NCI-H460 (cell line): ENCODE measurements at places on chromosomes 11 and 22.
A peak's percentile ranks its signal among the peaks of the same experiment; 100 is the strongest.

- DNase-seq = no peak
Observed at GRCh38 chr11:102900346-102900745, 25.6 kb upstream of the MMP12 start.

DNA sequence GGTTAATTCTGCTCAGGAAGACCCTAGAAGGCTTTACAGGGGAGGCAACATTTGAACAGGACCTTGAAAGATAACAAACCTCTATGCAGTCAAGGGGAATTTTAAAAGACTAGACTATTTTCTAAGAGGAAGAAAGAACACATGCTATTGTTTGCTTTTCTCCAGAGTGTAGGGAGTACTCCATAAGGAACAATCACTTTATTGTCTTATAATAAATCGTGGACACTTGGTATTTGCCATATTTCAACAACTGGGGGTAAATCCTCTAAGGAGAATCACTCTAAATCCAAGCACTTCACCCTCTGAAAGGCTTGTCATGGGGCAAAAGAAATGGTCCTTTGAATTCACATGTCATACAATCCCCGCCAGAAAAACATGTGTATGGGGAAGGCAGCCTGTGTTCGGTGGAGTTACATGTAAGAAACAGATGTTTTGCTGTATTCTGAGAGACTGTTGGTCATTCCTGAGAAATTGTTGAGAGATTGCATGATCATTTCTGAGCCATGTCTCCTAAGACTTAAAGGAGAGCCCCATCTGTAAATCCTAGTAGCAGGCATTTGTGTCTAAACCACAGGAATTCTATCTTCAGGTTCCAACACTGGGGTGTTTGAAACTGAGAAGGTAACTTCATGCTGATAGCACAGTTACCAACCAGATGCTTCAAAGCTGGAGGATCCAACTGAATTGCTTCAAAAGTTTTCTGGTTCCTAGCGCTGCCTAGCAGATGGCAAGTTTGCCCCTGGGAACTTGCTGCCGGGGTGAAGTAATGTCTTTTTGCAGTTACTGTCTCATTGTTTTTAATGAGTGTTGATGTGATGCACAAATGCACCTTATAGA lies 66.8 kb downstream of the FZD4 start:
- no peak for DNase-seq

- peak; percentile 12 for DNase-seq
Observed at GRCh38 chr22:38700270-38700788, 414 bp downstream of the JOSD1 start.

DNA sequence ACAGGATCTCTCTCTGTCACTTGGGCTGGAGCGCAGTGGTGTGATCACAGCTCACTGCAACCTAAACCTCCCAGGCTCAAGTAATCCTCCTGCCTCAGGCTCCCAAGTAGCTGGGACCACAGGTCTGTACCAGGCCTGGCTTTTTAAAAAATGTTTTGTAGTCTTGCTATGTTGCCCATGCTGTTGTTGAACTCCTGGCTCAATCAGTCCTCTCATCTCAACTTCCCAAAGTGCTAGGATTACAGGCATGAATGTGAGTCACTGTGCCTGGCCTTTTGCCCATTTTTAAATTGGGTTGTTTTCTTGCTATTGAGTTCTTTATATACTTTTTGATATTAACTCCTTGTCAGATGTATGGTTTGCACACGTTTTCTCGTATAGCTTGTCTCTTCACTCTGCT lies 33.0 kb upstream of the PITPNB start:
- DNase-seq = no peak

- DNase-seq = peak; percentile 35
Observed at GRCh38 chr22:45709866-45710265, 38.2 kb downstream of the ATXN10 start.

- DNase-seq = no peak
Observed at GRCh38 chr11:123654566-123655081, at the start of gene SCN3B. Gene SCN3B (minus strand): TSS chr11:123654624. CDS start chr11:123653801, 823 bp downstream.

DNA sequence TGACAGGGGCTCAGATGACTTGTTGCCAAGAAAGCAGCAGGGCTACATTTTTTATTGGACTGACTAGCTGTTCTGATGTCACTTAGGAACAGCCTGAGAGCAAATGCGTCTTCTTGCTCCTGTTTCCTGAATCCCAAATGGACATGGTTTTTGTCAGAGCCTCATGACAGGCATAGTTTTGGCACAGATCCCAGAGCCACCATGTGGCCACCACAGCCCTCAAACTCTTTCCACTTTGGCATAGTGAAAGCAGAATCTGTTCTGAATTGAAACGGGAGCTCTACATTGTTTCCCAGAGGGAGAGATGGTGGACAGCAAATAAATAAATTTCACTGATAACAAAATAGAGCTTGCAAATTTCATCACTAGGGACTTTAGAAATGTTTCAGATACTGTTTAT lies 222.2 kb downstream of the C11orf87 start:
- no peak for DNase-seq

GRCh38 chr11:128345316-128345715 lies 242.0 kb downstream of the ETS1 start:
- DNase-seq = no peak

- DNase-seq = no peak
Observed at GRCh38 chr11:110712659-110713448, 617 bp upstream of the ARHGAP20 start.
